ENCODE measurements at places on chromosomes 4 and X. TPM values are rescaled to one million over a fixed set of nuclear protein-coding genes. Genes with fewer than 3 reads are reported as not detected.

DNA sequence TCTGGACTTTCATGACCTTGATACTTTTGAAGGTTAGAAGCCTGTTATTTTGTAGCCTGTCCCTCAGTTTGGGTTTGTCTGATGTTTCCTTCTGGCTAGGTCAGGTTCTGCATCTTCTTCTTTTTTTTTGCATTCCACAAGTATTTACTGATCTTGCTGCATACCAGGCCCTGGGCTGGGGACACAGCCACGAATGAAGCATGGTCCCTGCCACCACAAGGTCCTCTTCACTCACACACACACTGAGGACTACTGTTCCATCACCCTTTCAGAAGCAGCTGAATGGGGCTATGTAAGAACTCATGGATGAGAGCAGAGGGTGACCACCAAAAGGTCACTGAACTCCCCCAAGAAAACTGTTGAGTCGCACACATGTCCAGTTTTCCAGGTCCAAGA lies 39.2 kb downstream of the USP11 start:
- no peak for DNase-seq

GRCh38 chrX:150544835-150545770 lies 23.3 kb upstream of the MTM1 start:
- DNase-seq: no peak

DNA sequence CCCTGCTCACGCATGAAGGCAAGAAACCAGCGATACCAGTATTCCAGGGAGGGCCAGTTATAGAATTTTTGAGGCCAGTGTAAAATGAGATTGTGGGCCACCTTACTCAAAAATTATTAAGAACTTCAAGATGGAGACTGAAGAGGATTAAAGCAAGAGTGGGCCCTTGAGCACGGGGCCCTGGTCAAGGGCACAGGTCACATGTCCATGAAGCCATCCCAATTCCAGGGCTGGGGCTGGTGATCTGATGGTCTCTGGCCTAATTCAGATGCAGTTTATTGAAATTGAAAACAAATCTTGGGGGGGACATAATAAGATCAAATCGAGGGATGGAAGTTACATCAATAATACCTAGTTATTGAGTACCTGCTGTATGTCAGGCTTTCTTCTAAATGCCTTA lies 58.3 kb downstream of the SMIM20 start:
- no peak for DNase-seq

DNA sequence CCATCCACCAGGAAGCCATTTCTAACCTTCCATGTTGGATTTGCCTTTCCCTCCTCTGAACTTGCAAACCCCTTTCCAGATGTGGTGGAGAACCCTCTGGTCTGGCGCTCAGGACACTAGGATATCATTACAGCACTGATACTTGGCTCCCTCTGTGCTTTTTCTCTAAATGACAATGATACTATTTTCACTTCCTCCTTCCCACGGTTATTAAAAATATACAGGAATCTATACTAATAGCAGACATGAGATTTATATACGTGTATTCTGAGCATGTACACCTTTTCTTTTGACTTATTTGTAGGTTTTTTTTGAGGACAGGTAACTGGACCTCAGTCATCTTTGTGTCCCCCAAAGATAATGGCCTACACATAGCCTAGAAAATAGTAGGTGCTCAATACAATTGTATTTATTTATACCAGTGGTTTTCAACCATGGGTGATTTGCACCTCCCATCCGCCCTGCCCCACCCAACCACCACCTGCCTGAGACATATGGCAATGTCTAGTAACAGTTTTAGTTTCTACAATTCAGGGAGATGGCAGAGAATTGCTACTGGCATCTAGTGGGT lies 60.4 kb upstream of the PLAC8 start:
- no peak for DNase-seq

GRCh38 chr4:1060121-1060520 lies 48.7 kb downstream of the FGFRL1 start:
- DNase-seq: no peak

DNA sequence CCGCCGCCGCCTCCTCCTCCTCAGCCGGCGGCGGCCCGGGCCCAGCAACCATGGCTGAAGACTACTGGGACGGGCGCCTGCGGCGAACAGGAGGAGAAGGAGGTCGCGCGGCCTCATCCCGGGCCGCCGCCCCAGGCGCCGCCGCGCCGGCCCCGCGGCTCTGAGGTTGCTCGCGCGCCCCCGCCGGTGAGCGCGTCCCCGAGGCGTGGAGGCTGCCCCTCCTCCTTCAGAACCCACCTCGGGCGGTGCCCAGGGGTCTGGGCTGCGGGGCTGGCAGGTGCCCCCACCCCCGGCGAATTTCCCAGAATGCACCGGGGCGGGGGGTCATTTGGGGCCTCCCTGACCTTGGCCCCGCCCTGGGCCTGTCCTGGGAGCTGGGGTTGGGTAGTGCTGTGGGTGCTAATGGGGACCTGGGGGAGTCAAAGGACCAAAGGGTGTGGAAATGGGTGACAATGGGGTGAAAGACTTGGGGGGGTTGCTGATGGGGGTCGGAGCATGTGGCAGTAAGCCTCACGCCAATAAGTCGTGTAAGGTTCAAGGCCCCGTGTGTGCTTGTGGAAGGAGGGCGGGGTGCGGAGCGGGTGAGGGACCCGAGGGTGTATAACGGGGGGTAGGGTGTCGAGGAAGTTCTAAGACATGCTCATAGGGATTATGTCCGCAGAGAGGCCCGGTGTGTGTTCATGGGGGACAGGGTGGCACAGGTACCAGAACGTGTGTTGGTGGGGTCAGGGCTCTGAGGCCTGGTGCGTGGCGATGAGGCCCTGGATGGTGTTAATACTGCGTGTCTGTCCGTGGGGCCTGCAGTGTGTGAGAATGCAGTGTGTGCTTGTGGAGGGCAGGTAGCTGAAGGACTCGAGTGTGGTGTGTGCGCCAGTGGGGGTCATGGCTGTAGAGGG lies 687 bp downstream of the CDK16 start:
- no peak for DNase-seq

- DNase-seq: no peak
Observed at GRCh38 chr4:110004556-110004955, 91.9 kb downstream of the EGF start.

GRCh38 chr4:121551271-121551670 lies 145.5 kb downstream of the ANXA5 start:
- no peak for DNase-seq

GRCh38 chrX:17878028-17878670 lies 17.1 kb upstream of the RAI2 start:
- no peak for DNase-seq

DNA sequence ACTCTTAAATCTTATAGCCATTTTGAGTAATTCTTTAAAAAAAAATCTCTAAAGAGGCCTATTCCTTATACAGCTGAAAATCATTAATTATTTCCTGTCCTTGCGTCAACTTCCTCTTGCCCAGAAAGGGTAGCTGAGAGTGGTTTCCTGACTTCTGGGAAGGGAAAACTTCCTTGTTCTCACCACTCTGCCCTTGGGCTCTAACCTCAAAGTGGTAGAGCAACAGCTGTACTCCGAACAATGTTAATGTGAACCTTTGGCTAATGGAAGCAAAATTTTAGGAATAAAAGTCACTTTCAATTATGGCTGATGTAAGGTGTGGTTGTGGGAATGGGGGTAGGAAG lies 15.3 kb downstream of the KLHL2 start:
- peak; percentile 57 for DNase-seq

GRCh38 chrX:23389196-23389792 lies 54.6 kb downstream of the PTCHD1 start:
- no peak for DNase-seq

DNA sequence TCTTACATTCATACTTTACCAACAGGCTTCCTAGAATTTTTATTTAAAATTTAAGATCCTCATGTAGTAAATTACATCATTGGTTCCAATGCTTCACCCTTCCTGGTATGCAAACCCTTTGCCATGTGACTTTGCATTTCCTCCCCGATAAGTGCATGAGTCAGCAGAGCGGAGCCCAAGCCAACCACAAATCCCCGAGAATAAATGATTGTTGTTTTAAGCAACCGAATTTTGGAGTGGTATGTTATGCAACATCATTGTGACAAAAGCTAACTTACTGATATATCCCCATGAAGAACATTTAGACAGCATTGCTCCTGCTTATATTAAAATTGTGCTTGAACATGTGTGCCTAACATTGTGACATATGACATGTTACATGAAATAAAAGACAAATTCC lies 199.4 kb upstream of the DDX53 start:
- peak; percentile 90 for DNase-seq

DNA sequence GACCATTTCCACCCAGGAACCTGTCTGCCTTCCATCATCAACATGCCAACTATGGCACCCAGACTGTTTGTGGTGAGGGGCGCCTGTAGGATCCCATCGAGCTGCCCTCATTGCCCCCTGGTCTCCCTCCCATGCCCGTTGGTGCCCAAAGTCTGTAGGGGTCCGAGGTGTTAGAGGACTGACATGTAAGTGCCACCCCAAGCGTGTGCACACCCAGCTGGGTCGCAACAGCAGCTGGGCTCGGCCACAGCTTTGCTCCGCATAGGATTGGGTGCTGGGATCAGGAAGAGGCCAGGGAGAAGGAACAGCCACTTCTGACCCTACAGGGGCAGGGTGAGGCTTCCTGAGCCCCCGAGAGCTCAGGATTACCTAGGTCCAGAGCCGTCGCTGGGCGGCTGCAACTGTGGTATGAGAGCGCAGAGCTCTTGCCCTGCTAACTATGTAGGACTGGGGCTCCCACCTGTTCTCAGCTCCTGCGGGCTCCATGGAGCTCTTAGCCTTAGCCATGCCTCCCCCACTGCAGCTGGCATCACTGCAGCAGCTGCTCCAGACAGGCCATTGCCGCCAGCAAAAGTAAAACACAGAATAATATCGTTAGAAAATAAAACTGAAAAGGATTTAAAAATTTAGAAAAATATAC lies 1160.3 kb downstream of the FSTL5 start:
- DNase-seq: no peak

- no peak for DNase-seq
Observed at GRCh38 chr4:44670506-44671199, 7.6 kb upstream of the GUF1 start.

- peak; percentile 5 for DNase-seq
Observed at GRCh38 chr4:75658876-75659275, 14.3 kb downstream of the G3BP2 start.

DNA sequence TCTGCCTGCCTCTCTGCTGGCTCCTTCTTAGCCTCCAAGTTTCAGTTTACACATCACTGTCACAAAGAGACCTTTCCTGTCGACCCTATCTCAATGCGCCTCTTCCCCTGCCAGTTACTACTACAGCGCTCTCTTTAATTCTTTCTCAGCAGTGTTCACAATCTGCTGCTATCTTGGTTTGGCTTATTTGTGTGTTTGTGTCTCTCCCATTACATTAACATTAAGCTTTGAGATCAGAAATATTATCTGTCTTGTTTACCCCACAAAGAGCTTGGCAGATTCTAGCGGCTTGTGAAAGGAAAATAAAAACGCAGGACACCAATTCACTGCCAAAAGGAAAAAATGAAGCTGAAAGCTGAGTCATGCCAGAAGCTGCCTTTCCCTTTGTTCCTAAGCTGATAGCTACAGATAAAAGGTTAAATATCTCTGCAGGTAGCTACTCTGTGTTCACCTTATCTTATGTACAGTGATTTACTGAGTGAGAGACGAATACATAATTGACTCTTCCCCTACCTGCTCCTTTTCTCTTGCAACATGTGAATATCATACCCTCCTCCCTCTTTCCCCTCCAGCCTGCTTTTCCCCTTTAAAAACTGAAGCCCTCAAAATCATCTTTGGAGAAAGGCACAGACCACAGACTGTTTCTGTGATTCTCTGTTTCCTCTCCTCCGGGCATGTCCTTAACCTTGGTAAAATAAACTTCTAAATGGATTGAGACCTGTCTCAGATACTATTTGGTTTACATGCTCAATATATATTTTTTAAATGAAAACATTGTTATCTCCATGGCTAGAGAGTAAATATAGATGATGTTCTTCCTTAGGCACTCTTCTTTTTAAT lies 19.3 kb upstream of the SLC9A7 start:
- DNase-seq: peak; percentile 52

GRCh38 chr4:14877246-14878225 lies 124.7 kb upstream of the CPEB2 start:
- no peak for DNase-seq

DNA sequence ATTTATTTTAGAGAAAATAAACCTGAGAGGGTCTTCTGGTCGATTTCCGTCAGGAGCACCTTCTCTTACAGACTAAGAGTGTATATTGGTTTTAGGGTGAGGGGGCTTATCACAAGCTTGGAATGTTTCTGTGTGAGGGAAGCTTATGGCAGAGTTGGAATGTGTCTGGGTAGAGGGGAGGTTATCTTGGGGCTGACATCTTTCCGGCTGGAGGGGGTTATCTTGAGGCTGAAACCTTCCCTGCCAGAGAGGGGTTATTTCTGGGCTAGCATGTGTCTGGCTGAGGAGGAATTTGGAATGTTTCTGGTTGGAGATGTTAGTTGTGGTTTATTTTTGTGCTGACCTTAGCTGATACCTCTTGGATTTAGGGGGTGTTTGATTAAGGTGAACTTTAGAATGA lies 1312.1 kb downstream of the ADGRL3 start:
- DNase-seq: no peak

DNA sequence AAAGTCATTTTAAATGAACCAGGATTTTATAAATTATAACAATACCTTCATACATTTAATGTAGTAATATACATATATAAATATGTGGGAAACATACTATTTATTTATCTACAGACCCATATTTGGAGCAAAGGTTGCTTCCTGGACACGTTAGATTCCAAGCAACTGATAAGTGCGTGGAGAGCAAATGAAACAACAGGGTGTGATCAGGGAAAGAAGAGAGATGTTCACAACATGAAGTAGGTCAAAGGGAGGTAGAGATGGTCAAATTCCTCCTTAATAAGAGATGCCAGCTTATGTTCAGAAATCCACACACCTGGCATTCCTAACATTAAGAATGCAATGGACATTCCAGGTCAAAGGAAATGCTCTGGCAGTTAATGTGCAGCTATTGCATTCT lies 53.1 kb upstream of the HPGD start:
- no peak for DNase-seq

GCNA gene
- 1.2 TPM for total RNA-seq

AFP gene
- total RNA-seq: not detected

SMR3B gene
- not detected for total RNA-seq

FAAH2 gene
- not detected for total RNA-seq

PRSS12 gene
- total RNA-seq: 3.0 TPM

ARHGEF9 gene
- total RNA-seq: 8.0 TPM

TEC gene
- total RNA-seq: not detected
